ENCODE measurements at places on chromosomes 16 and 17.

DNA sequence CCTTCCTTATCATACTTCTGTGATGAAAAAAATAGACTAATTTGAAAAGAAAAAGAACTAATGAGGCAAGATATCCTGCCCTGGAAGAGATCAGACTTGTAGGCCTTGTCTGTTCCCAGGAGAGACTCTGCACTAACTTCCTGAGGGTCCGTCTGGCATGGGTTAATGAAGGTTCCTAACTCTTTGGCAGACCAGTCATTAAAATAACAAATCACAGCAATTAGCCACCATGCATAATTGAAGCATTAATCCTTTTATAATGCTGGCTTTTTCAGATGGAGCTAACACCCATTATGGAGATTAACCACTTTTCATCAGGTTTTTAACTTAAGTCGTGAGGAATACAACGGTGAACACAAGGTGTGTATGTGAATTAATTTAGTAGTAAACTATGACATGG is 10.4 kb upstream of the KRT10 start:
- DNase-seq = no peak

- no peak for DNase-seq
Observed at GRCh38 chr17:42129109-42129837, 6.7 kb downstream of the HSPB9 start.

DNA sequence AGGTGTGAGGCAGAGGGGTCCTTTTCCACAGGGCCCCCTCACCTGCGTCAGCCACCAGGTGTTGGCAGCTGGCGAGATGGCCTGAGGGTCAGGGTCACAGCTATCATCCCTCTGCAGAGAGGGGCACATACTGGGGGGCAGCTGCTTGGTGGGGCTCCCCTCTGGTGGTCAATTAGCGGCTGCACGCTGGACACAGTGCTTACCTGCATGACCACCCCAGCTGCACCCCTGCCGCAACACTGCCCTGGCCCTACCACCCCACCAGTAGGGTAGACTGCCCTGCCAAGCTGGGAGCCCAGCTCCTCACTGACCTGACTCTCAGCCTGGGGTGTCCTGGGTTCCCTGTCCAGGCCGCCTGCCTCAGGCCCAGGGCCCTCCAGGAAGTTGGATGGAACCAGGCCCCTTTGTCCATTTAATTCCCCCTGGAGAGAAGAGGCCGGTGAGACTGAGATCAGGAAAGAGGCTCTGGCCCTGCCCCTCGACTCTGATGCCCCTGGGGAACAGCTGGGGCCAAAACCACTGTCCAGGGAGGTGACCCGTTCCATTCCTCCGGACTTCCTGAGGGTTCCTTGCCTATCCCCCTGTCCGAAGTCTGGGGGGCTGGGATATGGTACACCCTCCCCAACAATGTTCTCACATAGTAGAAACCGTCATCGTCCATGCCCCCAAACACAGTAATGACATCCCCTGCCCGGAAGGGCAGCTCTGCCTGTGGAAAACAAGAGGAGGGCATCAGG is 23.7 kb downstream of the TSPOAP1 start:
- no peak for DNase-seq

DNA sequence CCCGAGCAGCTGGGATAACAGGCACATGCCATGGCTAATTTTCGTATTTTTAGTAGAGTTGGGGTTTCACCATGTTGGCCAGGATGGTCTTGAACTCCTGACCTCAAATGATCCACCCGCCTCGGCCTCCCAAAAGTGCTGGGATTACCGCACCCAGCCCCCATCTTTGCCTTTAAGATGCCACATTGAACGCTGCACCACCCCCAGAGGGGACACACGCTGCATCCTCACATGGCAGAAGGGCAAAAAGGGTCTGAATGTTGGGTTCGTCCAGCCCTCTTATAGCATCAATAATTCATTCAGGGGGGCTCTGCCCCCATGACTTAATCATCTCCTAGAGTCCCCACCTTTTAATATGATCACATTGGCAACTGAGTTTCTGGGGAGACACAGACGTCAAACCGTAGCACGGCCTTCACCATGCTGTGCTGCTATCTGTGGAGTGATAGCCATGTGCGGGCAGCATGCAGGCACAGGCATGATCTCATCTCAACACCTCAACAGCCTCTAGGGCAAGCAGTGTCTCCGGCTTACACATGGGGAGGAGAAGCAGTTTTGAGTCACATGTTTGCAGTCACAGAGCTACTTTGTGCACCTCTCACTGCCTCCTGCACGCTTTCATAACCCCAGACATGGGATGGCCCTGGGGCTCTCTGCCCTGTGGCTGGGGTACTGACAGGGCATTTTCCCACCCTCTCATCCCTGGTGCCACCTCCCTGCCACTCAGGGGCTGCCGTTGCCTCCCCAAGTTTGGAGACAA is 30.0 kb downstream of the IL21R start:
- no peak for DNase-seq

GRCh38 chr17:50967795-50968194 is 101.6 kb upstream of the TOB1 start:
- DNase-seq = peak; percentile 32

DNA sequence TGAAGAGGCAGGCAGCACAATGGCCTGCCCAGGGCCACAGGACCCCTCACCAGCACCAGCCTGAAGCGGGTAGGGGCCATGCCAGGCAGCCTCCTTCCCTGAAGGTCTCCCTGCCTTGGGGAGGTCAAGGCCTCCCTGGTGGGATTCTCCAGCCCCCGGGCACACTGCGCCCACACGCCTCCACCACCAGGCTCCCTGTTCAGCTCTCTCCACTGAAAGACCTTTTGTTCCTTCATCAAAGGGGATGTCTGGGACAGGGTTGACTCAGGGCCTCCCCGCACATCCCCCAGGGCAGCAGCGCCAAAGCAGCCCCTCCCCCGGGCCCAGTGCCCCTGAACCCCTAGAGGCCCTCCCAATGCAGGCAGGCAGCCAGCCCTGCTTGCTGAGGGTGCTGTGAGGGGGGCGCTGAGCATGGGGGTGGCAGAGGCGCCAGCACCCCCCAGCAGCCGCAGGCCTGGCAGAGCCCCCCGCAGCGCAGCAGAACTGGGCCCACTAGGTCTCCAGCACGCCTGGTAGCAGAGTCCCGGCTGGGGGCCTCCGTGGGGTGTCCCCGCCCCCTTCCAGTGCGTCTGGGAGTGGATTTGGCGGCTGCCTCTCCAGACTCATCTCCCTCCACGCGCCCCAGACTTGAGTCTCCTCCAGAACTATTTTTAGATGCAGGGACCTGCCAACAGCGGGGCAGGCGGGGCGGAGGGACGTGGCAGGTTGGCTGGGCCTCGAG is 13.1 kb downstream of the BCAR1 start:
- peak; percentile 79 for DNase-seq

DNA sequence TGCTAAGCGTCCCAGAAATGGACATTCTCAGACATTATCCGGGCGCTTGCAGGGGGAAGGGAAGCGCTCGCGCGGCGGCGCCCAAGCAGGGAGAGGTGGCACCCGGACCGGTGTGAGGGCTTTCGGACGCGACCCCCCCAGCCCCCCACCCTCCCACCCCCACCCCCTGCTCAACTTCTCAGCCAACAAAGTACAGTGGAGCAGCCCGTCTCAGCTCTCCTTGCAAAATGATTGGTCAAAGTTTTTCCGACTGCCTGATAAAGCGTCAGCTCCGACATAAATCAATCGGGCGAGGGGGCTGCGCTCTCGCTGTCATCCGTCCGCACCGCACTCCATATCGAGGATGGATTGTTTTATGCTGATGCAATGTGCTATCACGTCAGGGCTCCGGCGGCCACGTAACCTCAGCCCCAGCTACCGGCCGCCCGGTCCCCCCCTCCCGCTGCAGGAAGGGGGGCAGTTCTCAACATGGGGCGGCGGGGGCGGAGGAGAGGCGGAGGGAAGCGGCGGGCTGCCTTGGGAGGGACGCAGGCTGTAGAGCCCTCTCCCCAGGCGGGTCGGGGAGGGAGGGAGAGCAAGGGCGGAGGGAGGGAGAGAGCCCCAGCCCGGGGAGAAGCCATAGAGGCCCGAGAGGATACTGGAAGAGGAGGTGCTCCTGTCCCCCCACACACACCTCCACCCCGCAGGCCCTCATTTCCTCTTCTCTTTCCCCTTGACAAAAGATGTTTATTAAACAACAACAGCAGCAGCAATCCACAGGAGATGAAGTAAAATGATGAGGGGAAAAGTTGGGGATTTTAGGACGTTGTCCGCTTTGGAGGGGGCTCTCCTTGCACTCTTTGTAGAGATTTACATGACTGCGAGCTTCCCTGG is at the start of gene HOXB9:
HOXB9 (minus strand) TSS at position 114 of the 873 bp plus-strand sequence; CDS start at position 25, 89 bp downstream.
- no peak for DNase-seq

DNA sequence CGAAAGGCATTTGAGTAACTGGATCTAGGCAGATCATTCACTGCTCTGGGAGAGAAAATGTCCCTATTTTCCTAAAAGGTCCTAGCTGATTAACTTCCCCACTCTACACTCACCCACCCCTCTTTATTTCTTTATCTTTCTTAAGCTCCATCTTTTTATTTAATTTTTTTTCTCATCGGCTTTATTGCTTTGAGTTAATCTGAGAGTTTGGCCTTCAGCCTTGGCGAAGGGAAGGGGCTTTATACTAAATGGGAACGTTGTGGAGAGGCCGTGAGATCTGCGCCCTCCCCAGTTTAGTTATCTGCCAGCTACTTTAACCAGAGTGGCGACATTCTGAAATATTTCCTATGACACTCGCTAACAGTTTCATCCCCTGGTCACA is 882 bp upstream of the TOX3 start:
- DNase-seq = no peak

GRCh38 chr17:49580981-49581647 is 5.4 kb downstream of the NXPH3 start:
- DNase-seq = no peak

DNA sequence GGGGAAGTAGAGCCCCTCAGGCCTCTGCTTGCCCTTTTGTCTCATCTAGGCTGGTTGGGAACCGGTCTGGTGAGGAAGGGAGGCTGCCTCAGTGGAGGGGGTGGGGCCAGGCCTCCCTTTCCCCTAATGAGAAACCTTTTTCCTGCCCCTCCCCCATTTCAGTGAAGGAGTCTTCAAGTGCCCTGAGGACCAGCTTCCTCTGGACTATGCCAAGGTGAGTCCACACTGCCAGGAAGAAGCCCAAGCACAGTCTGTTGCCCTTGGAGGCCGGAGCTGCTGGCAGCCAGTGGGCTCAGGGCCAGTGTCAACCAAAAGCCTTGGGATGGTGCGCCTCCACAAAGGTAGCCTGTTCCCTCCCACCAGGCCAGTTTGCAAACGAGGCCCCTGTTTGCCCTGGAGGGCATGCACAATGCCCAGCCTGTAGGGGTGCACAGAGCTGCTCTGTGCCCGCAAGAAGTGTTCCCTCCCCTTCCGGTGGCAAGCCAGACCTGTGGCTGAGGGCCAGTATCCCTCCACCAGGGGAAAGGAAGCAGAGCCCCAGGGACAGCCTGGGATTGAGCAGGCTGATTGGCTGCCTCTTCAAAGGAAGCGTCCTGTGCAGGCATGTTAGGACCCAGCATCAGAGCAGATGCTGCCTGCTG is 3.4 kb downstream of the TRAF4 start:
- DNase-seq = no peak

GRCh38 chr17:73445466-73445865 is 133.7 kb upstream of the CDC42EP4 start:
- DNase-seq = no peak

- no peak for DNase-seq
Observed at GRCh38 chr17:50180111-50180510, 14.3 kb downstream of the SGCA start.

GRCh38 chr16:7638306-7638705 is 305.7 kb downstream of the RBFOX1 start:
- no peak for DNase-seq

GRCh38 chr17:80649200-80649644 is 104.6 kb downstream of the RPTOR start:
- DNase-seq = no peak

GRCh38 chr16:892536-893255 is 78.1 kb downstream of the LMF1 start:
- no peak for DNase-seq

GRCh38 chr17:66749217-66749832 is 85.6 kb upstream of the CACNG5 start:
- no peak for DNase-seq

GRCh38 chr17:76695059-76695831 is 15.5 kb downstream of the MXRA7 start:
- no peak for DNase-seq

DNA sequence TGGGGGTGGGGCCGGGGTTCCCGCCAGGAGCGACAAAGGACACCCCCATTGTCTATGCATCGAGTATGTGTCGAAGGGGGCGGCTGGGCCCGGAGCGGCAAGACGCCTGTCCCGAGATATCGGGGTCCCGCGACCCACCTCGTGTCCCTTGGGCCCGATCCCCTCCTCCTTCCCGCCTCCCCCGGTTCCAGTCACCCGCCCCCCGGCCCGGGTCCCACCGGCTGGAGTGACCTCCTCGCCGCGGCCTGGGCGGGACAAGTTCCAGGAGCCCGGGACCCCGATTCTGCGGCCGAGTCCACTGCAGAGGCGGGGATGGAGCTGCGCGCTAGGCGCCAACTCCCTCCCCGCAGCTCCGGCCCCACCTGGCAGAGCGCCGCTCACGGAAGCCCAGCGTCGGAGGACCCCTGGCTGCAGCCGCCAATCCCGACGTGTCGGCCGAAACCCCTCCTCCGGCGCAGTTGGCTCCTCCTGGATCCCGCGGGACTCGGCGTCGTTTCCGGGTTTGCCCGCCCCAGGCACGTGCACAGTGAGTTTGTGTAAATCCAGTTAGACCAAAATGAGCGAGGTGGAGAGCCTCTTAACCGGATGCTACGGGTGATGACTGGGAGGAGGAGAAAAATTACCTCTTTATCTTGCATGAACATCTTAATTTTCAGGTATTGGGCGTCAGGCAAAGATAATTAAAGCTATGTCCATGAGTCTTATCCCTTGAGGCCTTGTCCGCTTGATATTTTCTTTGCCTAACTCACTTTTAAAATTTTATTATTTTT is at the start of gene NMRAL1:
NMRAL1 (minus strand) TSS at position 434 of the 770 bp plus-strand sequence. CDS start 493 bp downstream, outside the sequence.
- no peak for DNase-seq

GRCh38 chr16:17407321-17407720 is 63.4 kb downstream of the XYLT1 start:
- no peak for DNase-seq

DNA sequence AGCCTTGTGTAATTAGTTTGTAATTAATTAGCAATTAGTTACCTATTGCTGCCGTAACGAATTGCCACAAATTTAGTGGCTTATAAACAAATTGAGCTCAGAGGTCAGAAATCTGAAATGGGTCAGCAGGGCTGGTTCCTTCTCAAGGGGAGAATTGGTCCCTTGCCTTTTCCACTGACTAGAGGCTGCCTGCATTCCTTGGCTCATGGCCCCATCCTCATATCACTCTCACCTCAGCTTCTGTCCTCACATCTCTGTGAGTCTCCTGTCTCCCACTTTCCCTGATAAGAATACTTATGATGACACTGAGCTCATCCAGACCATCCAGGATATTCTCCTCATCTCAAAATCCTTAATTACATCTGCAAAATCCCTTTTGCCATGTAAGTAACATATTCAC is 31.0 kb upstream of the NGFR start:
- no peak for DNase-seq

Data from AG09309 (cell line).